ENCODE measurements at places on chromosomes 7 and 10.

DNA sequence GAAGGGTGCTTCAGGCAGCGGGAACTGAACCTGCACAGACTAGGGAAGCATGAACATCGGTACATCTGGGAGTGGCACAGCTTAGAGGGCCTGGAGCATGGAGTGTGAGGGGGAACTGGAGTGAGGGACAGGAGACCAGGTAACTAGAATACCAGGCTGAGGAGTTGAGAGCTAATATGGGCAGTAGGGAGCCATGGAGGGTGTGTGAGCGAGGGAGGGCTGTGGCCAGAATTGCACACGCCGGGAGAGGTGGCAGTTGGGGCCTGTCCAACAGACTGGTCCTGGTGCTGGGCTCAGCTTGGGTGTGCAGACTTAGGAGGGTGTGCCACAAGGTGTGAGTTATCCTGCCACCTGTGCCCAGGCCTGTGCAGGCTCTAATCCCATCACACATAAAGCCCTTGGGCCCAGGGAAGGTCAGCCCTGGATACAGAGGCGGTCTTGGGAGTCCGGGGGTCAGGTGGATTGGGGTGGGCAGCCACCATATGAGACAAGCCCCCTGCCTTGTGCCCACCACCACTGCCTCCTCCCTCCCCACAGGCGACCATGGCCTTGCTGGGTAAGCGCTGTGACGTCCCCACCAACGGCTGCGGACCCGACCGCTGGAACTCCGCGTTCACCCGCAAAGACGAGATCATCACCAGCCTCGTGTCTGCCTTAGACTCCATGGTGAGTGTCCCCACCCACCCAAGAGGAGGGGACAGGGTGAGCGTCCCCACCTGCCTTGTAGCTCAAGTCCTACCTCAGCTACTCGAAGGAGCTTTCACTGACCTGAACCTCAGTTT is 54.0 kb downstream of the GTF2IRD1 start:
- DNase-seq: no peak

- DNase-seq: no peak
Measured at GRCh38 chr7:105775580-105775979, 100.8 kb downstream of the ATXN7L1 start.

- no peak for DNase-seq
Measured at GRCh38 chr7:79272066-79272669, 181.3 kb downstream of the MAGI2 start.

GRCh38 chr10:50325449-50326171 is 74.3 kb upstream of the ASAH2 start:
- DNase-seq: peak; percentile 16

GRCh38 chr7:78770422-78771410 is 682.8 kb downstream of the MAGI2 start:
- no peak for DNase-seq

DNA sequence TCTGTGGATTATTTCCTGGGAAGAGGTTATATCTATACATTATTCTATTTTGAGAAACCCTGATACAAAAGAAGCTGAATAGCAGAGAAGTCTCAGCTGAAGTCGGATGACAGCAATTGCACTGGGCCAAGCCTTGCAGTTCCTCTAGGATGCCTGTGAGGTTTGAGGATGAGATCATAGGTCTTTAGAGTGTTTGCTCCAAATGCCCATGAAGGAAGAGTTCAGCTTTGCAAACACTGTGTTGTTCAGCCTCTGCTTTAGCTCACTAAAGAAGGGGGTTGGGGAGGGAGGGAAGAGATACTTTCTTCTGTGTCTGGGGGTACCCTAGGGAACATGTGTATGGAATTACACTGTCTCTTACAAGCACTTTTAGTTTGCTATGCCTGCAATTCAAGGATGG is 282.5 kb upstream of the NRP1 start:
- no peak for DNase-seq

DNA sequence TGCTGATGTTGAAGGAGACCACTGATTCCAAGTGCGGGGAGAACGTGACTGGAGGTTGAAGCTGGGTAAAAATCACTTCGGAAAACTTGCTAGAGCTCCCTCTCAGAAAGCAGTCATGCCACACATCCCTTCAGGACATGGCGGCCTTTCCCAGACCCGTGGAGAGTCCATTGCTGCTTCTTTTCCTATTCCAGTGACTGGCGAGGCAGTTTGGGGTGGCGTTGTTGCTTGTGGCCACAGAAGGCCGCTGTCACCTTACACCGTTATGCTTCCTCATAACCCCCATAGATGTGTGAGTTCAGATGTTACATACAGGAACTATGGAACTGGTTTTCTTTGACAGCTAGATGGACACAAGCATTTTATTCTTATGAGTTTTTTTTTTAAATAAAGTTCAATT is 235.6 kb upstream of the POM121L12 start:
- no peak for DNase-seq

DNA sequence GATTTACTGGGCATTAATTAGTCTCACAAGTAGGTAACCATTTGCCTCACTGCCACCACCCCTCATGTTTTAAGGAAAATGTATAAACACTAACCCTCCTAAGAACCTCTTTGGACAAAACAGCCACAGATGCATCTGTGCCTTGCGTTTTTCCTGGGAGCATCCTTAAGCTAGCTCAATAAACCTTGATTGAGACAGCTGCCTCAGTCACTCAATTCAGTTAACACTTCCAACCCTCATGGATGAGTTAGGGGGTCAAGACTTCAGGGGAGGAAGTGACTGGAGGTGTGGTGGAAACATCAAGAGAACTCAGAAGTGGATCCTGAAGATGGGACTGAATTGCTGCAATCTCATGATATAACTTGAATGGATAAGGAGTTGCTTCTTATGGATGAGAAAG is 31.5 kb downstream of the CUL2 start:
- DNase-seq: no peak

- peak; percentile 68 for DNase-seq
Measured at GRCh38 chr7:2488272-2488645, 12.1 kb upstream of the GRIFIN start.

GRCh38 chr7:141053626-141054025 is 20.2 kb upstream of the TMEM178B start:
- DNase-seq: no peak

DNA sequence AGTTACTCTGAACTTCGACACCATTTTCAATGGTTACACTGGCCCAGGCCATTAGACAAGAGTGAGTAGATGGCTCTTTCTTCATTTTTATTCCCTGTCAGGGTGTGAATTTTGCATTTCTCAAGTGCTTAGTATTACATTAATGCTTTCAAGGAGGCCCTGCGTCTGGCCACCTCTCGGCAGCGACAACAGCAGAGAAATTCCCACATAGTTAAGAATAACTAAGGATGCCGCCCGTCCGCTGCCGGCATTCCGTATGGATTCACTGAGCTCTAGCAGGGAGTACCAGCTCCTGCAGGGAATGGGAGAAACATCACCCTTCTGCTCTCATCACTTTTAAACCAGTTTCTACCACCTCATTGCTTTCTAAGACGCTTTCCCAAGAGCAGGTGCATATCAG is 153.6 kb downstream of the TCERG1L start:
- no peak for DNase-seq

DNA sequence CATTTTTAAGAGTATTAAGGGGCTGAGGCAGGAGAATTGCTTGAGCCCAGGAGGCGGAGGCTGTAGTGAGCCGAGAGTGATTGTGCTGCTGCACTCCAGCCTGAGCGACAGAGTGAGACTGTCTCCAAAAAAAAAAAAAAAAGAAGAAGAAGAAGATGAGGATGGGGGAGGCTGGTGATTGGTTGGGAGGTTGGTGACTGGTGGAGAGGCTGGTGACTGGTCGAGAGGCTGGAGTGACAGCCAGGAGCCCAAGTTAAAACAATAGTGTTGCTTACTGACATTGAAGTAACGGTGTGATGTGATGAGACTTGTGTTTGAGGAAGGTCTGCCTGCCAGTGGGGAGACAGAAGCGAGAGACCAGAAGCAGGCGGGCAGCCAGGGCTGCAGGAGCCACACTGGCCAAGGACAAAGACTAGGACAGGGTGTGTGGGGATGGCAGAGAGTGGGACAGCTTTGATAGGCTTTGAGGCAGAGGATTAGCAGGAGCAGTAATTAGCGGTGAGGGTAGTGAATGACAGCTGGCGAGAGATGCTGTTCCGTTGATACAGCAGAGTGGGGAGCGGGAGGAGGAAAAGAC is 4.9 kb downstream of the SRRT start:
- no peak for DNase-seq

DNA sequence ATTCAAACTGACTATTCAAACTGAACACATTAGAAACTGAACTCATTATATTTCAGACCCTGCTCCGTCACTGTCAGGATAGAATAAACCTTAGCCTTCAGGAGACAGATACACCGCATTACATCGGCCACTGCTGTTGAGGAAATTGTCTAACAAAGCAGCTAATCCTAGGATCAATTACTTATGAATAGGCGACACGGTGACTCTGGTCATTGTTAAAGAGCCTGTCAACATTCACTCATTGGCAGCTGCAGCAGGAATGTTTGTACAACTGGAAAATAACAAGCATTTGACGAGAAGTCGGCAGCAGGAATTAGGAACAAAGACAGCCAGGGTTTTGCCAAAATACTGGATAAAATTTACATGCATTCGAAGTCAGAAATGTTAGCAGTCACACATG is 112.0 kb upstream of the MKX start:
- no peak for DNase-seq

DNA sequence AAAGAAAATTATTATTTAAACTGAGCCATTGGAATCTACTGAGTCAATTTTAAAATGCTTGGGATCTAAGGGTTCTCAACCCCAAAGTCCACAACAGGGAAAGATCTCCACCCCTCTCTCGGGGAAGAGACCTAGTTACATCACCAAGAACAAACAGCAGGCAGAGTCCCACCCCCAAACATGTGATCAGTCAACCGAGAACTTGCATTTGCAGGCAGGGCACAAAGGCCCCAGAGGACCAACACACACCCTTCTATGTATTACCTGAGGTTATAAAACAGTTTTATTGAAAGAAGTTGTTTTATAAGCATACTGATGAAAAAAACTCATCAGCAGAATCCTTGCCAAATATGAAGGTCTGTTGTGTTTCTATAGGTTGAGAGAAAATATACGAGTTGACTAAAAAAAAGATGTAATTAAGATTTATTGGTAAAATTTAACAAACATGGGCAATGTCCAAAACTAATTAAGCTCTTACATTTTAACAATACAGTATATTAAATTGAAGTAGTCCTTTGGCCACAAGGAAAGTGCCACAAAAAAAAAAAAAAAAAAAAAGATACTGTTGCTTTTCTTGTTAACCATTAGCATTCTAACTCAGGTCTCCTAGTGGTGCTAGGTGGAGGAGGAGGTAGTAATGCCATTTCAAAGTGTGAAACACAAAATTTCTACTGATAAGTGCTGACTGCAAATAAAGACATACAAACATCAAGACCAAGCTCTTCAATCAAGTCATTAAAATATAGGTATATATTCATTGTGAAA is 975 bp upstream of the USP54 start:
- peak; percentile 76 for DNase-seq

DNA sequence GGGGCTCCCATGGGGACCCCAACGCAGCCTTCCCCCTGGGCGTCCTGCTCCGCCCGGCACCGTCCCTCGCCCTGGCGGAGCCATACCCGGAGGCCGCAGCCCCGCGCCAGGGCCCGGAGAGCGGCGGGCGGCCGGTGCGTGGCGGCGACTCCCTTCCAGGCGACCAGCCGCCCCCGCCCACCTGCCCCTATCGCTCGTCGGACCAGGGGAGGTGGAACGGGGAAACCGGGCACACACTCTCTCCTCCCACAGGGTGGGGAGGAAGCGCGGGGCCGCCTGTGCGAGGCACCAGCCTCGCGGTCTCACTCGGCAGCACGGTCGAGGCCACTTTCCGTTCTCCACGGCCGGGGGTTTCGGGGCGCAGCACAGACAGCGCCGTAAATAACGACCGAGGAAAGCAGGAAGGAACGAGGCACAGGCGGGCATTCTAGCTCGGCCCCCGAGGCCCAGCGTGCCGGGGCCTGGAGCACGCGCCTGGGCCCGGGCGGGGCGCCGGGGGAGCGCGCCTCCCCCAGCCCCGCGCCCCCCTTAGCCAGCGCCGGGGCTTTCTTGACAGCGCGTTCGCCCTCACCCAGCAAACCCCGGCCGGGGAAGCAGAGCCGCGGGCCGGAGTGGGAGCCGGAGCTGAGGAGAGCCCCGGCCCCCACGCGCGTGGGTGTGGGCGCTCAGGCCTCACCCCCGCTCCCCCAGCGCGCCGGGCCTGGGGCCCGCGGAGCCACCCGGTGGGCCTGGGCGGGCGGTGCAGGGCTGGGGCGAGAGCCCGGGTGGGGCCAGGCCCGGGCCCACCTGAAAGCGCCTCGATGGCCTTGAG is 936 bp downstream of the IGF2BP3 start:
- DNase-seq: no peak

GRCh38 chr7:70082099-70082611 is 483.9 kb downstream of the AUTS2 start:
- DNase-seq: no peak

DNA sequence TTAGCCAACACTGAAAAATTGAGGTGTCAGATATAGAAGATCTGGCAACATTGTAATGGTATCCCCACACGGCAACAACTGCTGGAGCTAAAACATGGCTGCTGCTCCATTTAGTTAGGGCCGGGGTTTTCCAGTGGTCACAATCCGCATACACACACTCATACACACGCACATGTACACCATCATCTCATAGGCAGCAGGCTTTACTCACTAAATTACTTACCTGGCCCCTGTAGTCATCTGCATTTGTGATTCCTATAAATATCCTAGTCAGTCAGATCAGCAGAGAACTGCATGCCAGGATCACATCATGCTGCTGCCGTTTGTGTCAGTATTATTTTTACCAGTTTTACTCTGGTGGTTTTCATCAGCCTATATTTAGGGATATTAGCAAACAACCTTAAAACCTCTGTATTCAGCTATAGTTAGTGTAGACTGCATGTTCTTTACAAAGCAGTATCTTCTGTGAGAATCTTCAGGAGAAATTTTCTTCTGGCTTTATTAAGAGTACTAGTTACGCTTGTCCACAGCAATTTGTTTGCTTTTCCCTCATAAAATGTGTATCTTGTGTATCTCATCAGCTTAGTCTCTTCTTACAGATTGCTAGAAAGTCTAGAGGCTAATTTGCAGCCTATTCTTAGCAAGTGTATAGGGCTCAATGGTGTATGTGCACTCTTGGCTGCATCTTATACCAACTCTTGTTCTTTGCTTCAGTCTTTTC is 38.3 kb upstream of the PTPN12 start:
- DNase-seq: no peak

DNA sequence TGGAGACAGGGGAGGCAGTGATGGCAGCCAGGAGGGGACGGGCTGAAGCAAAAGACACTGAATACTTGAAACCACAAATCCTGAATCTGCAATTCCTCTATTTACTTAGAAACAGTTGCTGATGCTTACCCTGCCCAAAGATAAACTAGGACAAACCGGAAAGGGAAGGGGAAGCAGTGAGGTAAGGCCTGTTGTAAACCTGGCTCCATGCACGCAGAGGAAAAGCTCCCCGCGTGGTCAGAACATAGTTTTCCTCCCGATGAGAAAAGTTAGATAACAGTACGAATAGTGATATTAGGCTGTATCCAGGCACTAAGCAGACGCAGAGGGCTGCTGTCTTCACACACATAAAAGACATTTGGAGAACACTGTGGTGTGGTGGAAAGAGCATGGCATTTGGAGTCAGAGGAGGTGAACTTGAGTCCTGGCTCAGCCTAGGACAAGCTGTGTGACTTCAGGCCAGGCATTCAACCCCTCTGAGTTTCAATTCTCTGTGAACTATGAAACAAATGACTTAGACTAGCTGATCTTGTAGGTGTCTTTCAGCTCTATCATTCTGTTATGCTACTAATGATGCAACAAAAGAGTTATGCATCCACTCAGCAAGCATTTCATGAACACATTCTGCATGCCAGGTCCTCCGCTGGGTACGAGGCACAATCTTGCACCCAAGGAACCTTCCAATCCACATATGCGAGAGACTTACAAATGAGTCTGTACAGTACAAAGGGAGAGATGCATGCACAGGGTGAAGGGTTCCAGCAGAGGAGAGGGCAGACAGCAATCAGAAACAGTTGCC is 80.9 kb downstream of the SORBS1 start:
- DNase-seq: no peak

All from tibial nerve (tissue), 4 donors.